ENCODE measurements at places on chromosomes 2 and 18.

- DNase-seq, result no peak
These were observed 48.1 kb upstream of the RAPH1 start for GRCh38 chr2:203583084-203583695.

- no peak for DNase-seq
These were observed 284.7 kb downstream of the IRS1 start for GRCh38 chr2:226514895-226515294.

DNA sequence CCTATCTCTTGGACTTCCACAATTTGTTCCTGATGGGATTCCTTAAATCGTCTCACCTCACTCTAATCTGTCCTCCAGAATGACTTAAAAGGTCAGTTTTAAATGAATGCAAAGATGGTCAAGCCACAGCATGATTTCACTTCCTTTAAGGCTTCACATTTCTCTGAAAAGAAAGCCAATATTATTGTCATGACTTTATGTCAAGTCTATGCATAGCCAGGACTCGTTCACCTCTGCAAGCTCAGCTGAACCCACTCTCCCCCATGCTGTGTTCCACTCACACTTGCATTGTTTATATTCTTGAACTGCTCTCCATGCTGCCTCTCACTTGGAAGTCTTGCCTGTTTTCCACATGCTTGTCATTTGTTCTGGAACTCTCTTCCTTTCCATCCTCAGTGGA is 298.4 kb upstream of the MMADHC start:
- DNase-seq, result no peak

DNA sequence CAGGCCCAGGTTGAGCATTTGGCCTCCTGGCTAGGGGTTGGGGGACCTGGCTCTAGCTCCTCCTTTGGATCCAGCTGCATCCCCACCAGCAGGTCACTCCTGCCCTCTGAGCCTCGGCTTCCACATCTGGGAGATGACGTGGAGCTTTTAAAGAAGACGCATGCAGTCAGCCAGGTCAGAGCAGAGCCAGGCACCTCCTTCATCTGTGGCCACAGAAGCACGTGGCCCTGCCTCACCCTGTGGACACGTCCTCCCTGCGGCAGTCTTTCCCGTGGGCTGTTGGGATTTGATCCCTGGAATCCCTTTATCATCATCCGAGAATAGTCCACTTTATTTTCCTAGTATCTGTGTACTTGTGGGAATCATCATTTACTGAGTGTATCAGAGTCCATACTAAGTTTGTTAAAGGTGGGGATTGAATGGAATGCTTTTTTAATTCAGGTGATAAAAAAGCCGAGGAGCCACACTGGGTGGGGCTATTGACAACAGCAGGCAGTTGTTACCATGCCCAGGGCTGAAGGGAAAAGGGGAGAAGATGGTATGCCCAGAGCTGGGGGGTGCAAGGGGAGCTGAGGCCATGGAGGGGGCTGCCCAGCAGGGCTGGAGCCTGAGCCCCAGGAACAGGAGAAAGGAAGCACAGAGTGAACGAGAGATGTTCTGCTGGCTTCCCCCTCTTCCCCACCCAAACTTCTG is 170.1 kb downstream of the LAMA1 start:
- no peak for DNase-seq

DNA sequence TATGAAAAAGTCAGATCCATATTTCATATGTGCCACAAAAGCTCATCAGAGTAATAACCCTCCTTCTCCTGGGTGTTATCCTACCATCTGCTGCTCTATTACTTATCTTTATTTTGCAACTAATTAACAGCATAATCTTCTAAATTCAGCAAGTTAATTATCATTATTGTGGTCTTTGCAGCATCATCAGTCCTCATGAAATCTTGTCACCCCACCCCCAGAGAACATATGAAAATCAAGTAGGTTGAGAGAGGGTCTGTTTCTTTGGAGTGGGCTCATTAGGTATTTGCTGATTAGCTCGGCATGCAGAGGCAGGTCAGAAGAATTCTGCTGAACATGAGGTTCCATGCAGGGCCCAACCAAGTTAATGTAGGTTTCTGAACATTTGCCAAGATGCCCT is 64.8 kb downstream of the ATF2 start:
- no peak for DNase-seq
